ENCODE measurements at places on chromosomes 16 and 17.

GRCh38 chr17:968812-969730 lies 10.5 kb downstream of the NXN start:
- DNase-seq: no peak

DNA sequence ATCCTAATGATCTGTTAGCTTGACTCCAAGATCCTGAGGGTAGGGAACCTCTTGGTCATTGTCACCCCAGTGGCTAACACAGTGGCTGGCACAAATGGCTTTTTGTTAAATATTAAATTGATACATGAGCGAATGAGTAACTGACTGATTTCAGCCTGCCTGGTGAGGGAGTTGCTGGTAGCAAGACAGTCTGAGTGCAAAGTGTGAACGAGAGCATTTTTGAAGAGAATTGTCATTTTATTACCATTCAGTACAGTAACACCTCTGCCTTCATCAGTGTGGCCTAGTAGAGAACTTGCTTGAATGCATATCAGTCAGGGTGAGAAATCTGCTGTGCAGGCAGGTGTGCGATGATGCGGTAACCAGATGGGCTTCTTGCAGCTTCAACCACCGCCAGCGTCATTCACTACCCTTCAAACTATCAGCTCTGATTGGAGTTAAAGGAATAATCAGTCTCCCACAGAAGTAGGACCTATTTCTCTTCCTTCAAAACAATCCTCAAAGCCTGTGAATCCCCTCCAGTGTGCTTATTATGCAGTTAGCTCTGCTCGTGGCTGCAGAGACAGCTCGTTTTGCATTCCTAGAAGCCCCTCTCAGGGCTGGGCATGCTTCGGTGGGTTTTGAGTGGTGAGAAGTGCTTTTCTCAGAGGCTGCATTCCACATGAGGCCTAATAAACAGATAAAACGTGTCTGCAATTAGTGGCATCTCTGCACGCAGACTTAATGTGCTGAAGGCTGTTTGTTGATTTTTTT lies 29.0 kb downstream of the HEXIM2 start:
- no peak for DNase-seq

- DNase-seq: no peak
Measured at GRCh38 chr17:67549820-67550219, 167.9 kb upstream of the NOL11 start.

- DNase-seq: no peak
Measured at GRCh38 chr17:69269131-69269998, 40.7 kb upstream of the ABCA10 start.

GRCh38 chr16:47320546-47321310 lies 140.1 kb downstream of the ITFG1 start:
- DNase-seq: no peak

Data from NCI-H1105 treated with DMSO at 0.1 percent for 48 hours (cell line).